ENCODE measurements at places on chromosomes 1 and 21.

GRCh38 chr1:211991695-211992094 lies 43.7 kb downstream of the INTS7 start:
- no peak for DNase-seq

DNA sequence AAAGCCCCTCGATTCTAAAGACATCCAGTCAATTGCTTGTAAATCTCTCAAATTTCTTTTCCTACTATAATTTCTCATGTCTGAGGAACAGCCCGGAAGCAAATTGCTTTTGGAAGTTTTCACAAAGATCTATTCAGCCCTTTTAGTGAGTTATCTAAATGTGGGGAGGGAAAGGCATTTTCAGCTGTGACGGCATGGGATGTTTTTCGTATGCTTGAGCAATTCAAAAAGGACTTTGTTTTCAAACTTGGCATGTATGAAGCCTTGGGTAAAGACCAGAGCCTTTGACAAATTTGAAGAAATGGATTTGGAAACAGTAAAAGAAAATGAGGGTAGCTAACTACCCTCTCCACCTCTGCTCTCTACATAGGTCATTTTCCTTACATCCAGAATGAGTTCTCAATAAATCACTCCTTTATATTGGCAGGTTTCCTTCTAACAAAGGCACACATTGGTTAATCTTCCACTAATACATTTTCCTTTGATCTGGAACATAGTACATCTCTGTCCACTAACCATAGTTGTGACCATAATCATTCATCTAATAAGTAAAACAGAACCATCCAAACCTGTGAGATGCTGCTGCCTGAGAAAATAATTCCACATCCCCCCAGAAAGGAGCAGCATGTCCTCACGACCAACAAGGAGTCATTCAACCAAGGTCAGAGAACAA lies 66.1 kb upstream of the ADAM30 start:
- DNase-seq = no peak

- no peak for DNase-seq
Observed at GRCh38 chr1:111470596-111470995, 3.2 kb upstream of the C1orf162 start.

- DNase-seq = no peak
Observed at GRCh38 chr1:111592389-111593361, 26.9 kb upstream of the RAP1A start.

DNA sequence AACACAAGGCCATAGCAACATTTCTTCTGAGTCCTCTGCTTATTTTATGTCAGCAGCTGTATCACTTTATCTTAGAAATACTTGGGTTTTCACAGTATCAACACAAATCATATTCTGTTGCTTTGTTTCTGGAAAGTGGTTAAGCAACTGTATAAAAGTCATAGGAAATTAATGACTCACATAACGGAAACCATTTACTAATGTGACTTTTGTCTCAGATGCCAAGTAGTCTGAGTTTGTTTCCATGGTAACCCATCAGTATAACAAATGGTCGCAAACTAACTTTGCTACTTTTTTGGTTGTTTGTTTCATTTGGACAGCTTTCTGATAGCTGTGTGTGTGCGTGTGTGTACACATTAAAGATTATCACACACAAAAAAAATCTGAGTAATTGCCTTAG lies 31.1 kb downstream of the EEIG2 start:
- no peak for DNase-seq

DNA sequence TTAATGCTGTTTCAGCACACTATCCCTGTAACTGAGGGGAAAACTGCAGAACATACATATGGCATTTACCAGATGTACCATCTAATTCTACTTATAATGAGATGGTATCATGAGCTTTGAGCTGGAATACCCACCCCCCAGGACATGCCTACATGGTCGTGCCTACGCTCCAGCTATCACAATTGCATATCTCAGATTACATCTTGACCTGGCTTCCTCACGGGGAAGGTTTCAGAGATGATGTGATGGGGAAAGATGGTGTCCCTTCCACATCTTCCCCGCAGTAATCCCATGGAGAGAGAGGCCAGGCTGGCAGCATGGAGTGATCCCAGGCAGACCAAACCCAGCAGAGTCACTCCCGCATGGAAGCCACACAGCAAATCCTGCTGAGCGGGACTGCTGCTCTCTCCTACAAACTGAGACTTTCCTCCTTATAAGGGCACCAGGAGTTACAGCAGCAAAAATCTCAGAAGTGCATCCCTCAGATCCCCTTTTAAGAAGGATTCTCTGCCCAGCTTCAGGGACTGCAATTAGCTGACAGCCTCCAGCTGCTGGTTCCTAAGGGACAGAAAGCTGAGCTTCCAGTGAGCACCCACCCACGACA lies 67.1 kb downstream of the KCNH1 start:
- no peak for DNase-seq

GRCh38 chr1:87100271-87100670 lies 185.8 kb downstream of the HS2ST1 start:
- DNase-seq = no peak

GRCh38 chr1:183975651-183976050 lies 61.9 kb downstream of the COLGALT2 start:
- DNase-seq = no peak

DNA sequence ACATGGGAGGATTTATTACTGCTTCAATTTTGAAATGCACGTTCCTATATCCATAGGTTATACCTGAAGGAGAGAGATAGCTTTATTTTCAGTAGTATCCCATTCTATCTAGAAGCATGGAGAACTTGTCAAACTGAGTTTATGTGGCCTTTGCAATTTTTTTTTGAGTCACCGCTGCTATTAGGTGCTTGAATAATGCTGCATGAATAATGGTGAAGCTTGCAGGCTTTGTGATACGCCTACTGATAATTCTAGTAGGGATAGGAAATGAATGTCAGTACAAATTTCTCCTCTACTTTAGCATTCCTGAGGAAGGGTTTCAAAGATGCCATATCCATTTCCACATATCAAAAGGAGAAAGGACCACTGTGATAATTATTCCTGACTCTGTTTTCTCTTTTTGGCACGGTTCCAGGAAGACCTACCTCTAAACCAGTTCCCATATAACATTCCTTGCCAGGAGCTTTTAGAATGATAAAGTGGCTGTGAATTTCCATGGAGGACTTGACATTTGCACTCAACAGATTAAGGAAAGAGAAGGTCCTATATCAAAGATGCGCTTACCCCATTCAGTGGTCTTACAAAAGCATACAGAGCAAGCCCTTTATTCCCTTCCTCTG lies 83.5 kb downstream of the SPATA46 start:
- no peak for DNase-seq

DNA sequence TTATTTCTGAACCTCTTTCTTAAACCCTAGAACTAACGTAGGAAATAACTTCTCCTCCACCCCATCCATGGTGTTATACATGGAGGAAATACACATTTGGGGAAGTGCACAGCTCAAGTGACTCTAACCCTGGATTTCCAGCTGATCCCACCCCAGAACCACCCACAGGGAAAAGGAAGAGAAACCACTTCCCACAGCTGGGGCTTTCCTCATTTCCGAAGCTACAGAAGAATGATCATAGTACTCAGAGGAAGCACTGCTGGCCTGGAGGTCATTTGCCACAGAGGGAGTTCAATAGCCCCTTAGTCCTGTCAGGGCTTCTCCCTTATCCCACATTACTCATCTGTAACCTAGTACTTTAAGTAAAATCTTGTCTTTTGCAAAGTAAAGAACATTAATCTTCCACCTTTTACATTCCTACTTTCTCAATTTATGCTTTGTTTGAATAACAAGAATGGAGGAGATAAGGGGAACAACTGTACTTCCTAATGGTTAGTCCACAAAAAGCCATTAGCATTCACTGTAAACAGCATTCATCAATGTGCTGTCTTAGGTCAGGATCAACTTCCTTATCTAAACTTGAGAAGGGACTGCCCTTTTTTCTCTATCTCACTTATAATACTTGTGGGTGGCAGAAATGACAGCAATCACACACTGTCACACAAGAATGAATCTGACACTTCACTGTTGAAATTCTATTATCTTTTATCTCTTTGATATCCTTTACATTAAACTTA lies 63.0 kb upstream of the RGS1 start:
- DNase-seq = no peak

DNA sequence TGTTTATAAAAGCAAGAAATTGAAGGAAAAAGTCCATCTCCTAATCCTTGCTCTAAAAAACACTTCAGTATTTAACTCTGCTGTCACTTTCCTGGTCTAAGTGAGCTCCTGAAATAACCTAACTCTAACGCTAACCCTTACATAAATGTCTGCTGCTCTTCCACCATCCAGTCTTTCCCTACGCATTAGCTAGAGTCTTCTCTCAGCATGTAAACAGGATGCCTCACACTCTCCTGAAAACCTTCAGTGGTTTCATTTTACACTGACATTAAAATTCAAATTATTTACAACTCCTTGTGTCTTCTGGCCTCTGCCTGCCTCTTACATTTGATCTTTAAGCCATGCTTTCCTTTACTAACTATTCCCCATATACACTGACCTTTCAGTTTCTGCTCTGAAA lies 697.6 kb upstream of the CXADR start:
- no peak for DNase-seq

- no peak for DNase-seq
Observed at GRCh38 chr1:18643154-18644012, 12.7 kb downstream of the PAX7 start.

- DNase-seq = no peak
Observed at GRCh38 chr21:18384771-18385170, 18.8 kb downstream of the TMPRSS15 start.

Measured in NCI-H524 (cell line).